ENCODE measurements at places on chromosomes 11 and 22.

GRCh38 chr11:11580841-11581411, 40.9 kb downstream of the GALNT18 start:
- no peak for DNase-seq

GRCh38 chr11:130449310-130449990, 1.0 kb downstream of the ADAMTS15 start:
- DNase-seq: no peak

GRCh38 chr11:64343767-64344559, 4.0 kb downstream of the CCDC88B start:
- DNase-seq: no peak

GRCh38 chr11:8258784-8259183, 4.9 kb downstream of the LMO1 start:
- no peak for DNase-seq

GRCh38 chr22:46000081-46001027, 23.4 kb upstream of the WNT7B start:
- DNase-seq: no peak

DNA sequence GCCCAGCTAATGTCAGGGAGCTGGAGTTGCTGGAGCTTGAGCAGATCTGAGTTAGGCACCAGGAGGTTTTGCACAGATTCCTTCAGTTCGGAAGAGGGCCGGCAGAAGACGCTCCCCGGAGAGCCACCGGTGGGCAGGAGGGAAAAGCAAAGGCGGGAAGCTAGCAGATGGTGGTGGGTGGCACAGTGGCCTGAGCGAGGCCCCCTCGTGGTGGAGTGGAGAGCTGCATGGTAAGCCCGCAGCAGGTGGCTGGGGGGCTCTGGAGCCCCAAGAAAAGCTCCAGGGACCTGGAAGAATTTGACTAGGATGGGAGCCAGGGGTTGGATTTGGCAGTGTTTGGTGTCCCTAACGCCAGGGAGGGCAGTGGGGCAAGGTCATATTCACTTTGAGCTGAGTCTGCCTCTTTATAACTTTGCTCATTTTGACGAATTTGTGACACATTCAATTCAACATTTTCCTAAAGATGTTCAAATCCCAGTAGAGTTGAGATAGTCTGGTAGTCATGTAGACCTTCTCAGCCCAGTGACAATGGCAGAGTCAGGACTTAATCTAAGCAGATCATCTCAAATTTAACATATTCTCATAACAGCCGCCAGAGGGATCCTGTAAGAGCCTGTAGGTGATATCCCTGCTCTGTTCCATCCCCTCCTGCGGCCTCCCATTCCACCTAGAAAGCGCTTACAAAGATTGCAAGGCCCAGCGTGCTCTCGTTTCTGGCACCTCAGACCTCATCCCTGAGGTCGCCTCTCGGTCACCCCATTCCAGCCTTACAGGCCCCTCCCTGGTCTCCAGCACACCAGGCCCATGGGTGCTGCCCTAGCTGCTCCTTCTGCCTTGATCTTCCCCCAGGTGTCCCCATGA, 57.9 kb downstream of the TRIM29 start:
- no peak for DNase-seq

GRCh38 chr11:48022445-48022844, 42.1 kb downstream of the PTPRJ start:
- no peak for DNase-seq

- DNase-seq: no peak
Measured at GRCh38 chr11:35978183-35978582, 34.3 kb downstream of the LDLRAD3 start.

- DNase-seq: no peak
Measured at GRCh38 chr11:130992788-130993187, 76.5 kb upstream of the SNX19 start.

DNA sequence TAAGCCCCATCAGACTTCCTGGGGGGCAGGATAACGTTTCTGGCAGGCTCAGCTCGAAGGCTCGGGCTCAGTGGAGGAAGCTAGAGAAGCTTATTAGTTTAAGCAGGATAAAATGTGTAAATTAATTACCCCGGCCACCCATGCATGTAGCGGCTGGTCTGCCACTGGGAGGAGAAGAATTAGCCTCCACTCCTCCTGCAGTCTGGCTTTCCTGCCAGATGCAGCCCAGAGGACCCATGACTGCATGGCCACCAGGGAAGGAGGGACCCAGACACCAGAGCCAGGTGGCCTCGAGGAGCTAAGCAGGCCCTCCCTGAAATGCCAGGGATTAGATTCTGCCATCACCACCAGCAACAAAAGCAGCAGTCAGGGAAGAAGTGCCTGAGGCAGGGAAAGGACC, 32.3 kb downstream of the TRIM29 start:
- no peak for DNase-seq
